ENCODE measurements at places on chromosomes 2 and 18.

- no peak for DNase-seq
Measured at GRCh38 chr2:206225435-206226232, 48.8 kb upstream of the ZDBF2 start.

DNA sequence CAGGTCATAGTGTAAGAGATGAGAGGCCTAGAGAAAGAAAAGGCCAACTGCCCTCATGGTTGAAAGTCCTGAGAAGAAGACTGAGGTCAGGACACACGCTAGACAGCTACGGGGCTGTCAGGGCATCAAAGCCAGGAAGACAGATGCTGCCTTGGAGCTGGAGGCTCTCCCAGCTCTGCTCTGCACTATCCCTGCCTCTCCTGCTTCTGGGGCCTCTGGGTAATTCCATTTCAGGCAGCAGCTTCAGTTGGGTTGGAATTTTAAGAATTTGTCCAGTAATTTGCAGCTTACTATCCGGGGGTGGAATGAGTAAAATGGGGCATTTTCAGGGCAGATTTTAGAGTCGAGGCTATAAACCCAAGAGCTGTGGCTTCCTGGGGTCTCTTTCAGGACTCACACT, 76.2 kb upstream of the CTAGE1 start:
- DNase-seq, result no peak

- DNase-seq, result no peak
Measured at GRCh38 chr2:98126061-98126460, 39.1 kb downstream of the VWA3B start.

- DNase-seq, result peak; percentile 69
Measured at GRCh38 chr2:175003875-175004729, 1.1 kb downstream of the CHN1 start.

DNA sequence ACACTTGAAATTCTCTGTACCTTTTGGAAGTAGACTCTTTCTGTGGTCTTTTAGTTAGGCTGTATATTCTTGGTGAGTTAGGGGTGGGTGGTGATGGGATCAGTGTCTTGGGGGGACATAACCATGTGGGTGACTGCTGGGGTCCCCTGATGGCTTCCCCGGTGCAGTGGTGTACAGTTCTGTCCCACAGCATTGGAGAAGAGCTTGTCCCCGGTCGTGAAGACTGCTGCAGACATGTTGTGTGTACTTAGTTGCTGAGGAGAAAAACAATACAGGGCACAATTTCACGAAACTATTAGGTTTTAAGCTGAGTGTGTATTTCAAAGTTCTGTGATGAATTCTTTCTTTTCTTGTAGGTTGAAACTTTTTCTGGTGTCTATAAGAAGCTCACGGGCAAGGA, 5.4 kb downstream of the RPS7 start:
- no peak for DNase-seq

DNA sequence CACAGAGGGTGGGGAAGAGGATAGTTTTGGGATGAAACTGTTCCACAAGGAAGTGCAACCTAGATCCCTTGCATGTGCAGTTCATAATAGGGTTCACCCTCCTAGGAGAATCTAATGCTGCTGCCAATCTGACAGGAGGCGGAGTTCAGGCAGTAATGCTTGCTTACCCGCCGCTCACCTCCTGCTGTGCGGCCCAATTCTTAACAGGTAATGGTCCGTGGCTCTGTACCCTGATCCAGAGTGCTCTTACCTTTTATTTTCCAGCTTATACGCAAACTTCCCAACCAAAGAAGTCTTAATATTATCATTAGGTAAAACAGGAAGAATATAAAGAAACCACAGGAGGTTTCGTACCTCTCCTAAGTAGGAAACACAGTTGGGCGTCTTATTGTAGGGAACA, 82.7 kb upstream of the CD302 start:
- DNase-seq, result no peak

GRCh38 chr2:41187376-41188122, 735.7 kb upstream of the SLC8A1 start:
- DNase-seq, result no peak

- DNase-seq, result no peak
Measured at GRCh38 chr2:26809876-26810577, 24.2 kb downstream of the CENPA start.

DNA sequence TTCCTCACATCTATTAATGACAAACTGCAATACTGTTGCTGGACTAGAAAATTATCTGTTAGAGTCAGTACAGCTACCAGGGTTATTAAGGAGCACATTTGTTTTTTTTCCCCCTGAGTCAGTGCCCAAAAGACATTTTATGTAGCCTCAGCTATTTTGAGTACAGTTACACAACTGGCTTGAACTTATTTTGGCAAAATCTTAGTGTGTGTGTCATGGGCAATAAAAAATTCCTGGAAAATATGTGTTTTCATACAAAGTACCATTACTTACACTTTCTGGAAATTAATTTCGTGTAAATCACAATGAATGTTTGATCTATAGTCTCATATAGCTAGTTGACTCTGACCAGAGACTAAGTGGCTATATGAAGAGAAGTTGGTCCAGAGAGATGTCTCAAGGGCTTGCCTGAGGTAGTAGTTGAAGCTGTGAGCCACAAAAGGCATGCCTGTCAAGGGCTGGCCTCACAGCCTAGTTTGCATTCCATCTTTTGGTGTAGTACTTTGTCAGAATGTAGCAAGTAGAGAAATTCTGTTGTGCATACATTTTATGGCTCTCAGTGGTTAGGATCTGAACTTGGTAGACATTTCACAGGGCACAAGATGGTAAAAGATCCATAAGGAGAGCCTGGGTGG, 283.4 kb downstream of the MTX2 start:
- no peak for DNase-seq

- DNase-seq, result no peak
Measured at GRCh38 chr2:238754259-238754658, 93.6 kb upstream of the TWIST2 start.

DNA sequence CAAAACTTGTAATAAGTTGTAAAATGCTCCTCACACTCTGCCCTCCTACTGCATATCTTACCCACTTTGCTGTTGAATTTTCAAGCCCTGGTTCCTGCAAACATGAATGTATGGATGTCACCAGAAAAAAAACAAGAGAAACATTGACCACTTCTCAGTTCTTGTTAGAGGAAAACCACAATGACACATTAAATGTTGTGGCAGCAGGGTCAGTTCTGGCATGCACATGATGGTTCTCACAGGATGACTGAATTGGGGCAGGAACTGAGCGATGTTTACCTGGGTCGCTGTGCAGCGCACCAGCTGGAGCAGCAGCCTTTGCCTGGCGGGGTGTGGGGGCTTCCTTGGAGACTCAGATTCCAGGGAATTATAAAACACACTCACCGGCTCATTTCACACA, 14.0 kb upstream of the PRKCE start:
- DNase-seq, result no peak

GRCh38 chr2:96514521-96514920, 9.4 kb upstream of the NEURL3 start:
- no peak for DNase-seq

GRCh38 chr18:39587586-39587985, 2022.0 kb upstream of the CELF4 start:
- no peak for DNase-seq

GRCh38 chr18:44857744-44858491, 177.2 kb downstream of the SETBP1 start:
- DNase-seq, result no peak
